ENCODE measurements at places on chromosomes 1 and 21. TPM values are rescaled to one million over a fixed set of nuclear protein-coding genes. Genes with fewer than 3 reads are reported as not detected.

GRCh38 chr1:54464031-54464476, 57.9 kb upstream of the SSBP3 start:
- DNase-seq: no peak

GRCh38 chr1:210358626-210359025, 29.9 kb downstream of the HHAT start:
- DNase-seq: no peak

DNA sequence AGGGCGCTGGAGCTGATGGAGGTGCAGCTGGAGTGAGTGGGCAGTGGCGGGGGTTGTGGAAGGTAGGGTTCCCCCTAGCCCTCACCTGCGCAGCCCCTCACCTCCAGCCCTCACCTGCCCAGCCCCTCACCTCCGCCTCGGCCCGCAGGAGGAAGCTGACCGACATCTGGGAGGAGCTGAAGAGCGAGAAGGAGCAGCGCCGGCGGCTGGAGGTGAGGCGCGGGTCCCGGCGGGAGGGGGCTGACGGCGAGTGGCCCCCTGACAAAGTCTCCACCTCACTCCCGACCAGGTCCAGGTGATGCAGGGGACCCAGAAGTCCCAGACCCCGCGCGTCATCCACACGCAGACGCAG, 2.7 kb downstream of the EVA1B start:
- DNase-seq: no peak

GRCh38 chr1:201773764-201774163, 55.2 kb upstream of the IPO9 start:
- DNase-seq: no peak

- DNase-seq: no peak
Observed at GRCh38 chr1:161779393-161779792, 13.3 kb downstream of the ATF6 start.

- no peak for DNase-seq
Observed at GRCh38 chr1:233389169-233389568, 61.6 kb downstream of the MAP3K21 start.

- no peak for DNase-seq
Observed at GRCh38 chr21:35136586-35137219, 87.6 kb upstream of the RUNX1 start.

RSPH1 gene
- 0.31 TPM for total RNA-seq

FH gene
- total RNA-seq: 57.0 TPM

GIPC2 gene
- total RNA-seq: 15.9 TPM

CRP gene
- total RNA-seq: not detected

FCRL5 gene
- total RNA-seq: 0.13 TPM

MCM3AP gene
- total RNA-seq: 63.8 TPM

Measured in omental fat pad (tissue), 4 donors.